ENCODE measurements at places on chromosomes 12 and 14.

- DNase-seq, result no peak
These were observed 156.0 kb downstream of the LRIG3 start for GRCh38 chr12:58764100-58764953.

GRCh38 chr12:121390856-121391255 lies 9.1 kb upstream of the RNF34 start:
- no peak for DNase-seq

- DNase-seq, result no peak
These were observed 196.9 kb downstream of the KITLG start for GRCh38 chr12:88383405-88383804.

DNA sequence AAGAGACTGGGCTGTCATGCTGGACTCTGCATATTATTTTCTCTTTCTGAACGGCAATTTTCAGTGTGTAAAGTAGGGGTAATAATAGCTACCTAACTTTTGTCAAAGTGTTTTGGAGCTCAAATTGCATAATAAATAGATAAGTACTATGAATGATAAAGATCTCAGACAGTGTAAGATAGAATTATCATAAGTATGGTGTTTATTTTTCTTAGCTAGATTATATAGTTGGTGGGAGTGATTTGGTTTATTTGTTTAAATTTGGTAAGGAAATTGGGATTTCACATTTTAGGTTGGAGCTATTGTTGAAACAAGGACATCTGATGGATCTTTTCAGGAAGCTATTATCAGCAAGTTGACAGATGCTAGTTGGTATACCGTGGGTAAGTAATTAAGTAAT lies 7.4 kb downstream of the ARID4A start:
- DNase-seq, result no peak

GRCh38 chr12:93229494-93230325 lies 148.0 kb upstream of the NUDT4 start:
- no peak for DNase-seq

- no peak for DNase-seq
These were observed 43.4 kb downstream of the DIO2 start for GRCh38 chr14:80167793-80168448.

- DNase-seq, result no peak
These were observed 61.9 kb downstream of the ESR2 start for GRCh38 chr14:64232095-64232838.

DNA sequence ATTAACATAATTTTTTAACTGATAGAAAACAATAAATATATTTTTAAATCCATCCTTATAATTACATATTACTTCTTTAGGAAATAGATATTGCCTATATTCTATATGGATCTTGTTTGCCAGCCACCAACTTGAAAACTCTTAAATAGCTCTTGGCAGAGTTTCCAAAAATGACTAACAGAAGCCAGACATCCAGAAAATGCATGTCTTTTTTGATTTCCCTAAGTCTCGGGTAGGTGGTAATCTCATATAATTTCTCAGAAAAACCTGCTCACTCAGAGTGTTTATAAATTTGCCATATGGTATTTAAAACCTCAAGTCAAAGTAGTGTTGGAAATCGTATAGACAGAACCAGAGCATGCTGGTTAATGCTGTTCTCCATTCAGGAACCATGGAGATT lies 360.4 kb upstream of the FOXG1 start:
- no peak for DNase-seq

DNA sequence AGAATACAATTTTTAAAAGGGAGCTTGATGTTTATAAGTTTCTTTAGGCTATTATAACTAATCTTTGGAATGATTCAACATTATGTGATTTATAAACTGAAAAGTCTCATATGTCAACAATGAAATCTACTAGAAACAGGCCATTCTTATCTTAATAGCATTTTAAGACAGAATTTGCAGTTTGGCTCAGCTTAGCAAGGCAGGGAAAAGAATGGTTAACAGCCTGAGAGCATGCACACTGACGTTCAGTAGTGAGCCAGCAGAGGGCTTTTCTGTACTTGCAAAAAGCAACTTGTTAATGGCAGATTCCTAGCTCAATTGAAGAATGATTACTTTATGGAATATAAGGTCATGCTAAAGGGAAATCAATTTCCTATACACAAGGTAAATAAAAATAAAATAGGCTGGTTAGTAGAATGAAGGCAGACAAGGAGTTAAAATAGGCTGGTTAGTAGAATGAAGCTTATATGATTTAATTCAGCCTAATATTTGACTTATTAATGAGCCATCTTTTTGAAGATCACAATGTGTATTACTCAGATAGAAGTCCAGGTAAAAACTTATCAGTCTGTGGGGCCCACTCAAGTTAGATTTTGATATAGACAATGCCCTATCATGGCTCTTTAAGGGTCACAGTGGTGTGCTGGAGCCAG lies 95.9 kb downstream of the OTOGL start:
- DNase-seq, result no peak

DNA sequence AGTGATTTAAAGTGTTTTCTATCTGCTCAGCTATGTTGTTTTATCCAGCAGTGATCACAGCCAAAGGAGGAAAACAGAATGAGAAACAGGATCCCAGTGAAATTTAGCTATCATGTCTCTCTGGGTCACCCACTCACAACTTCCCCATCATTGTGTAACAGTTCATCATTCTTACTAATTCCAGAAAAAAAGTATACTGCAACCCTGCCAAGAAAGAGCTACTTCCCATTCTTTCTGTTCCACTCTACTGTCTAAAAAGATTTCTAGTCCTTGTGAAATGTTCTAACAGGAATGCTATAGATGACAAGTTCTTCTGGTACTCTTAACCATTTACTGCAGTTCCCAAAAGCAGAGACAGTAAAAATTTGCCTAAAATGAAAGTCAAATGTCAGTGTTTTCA lies 39.2 kb upstream of the CD163 start:
- DNase-seq, result no peak

DNA sequence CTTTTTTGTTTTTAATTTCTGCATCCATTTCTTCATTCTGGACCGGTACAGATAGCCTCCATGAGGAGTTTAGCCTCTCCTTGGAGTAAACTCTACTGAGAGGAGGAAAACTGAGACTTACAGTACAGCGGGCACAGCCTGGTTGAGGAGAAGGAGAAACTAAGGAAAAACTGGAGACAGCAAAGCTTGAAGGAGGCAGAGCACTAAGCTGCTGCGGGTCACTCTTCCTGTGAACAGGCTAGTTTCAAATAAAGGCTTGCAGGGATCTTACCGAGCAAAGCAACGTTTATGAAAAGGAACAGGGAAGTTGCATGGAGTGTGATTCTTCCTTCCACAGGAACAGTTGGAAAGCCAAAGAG lies 348 bp upstream of the SSTR1 start:
- DNase-seq, result no peak

DNA sequence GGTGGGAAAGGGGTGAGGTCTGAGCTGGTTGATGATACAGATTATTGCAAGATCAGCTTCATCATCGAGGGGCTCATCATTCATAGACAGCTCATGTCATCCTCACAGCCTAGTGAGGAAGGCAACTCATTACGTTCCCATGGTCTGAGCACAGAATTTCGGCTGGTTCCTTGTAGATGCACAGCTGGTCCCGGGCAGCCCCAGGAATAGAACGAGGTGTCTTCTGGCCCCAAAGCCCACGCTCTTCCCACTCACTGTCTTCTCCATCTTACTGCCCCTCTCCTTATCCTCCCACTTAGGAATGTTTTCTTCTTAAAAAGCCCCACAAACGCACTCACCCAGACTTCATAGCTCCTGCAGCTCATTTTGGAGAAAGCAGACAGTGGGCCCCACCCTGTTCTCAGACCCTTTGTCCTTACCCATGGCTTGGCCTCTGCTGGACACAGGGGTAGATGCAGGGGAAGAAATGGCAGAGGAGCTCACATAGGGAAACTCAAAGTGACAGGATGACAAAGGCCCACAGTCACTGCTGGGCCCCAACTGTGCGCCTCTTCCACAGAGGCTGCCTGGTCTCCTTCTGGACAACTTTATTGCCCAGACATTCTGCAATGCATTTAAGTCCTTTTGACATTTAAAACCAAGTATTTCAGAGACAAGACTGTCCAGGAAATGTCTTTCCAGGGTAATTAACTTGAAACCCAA lies 162.2 kb downstream of the ADGRD1 start:
- no peak for DNase-seq

DNA sequence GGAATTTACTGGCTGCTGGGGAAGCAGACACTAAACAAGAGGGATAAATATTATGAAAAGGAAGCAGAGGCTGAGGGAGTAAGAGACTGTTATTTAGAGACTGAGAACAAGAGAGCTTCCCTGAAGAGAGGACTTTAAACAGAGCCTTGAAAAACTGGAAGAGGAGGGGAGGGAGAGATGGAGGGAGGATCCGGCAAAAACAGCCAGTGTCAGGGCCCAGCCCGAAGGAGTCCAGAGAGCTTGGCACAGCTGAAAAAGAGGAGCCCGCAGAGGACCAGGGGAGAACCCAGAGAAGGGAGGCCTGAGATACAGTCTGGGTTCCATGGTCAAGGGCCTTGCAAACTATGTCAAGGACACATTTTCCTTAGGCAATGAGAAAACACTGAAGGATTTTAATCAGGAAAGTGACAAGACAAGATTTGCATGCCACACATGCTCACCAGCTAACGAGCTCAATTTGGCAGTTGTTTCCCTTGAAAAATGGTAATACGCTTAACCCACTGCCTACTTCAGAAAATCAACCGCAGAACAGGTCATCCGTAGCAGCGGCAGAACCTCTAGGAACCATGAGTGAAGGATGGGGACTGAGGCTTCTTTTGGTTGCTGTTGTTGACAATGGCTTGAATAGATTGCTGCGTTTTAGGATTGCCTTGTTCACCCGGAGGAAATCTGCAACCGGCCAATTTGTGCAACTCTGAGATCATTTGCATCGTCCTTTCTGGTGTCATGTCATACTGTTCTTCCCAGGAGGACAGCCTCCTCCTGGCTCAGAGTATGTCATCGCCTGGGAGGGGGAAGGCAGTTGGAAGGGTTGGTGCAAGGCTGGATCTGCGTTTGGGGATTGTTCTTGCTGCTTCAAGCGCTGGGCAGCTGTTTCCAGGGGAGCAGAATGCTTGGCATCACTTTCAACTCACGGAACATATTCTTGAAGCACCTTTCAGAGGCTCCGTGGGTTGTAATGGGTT lies 108.2 kb downstream of the PRMT8 start:
- no peak for DNase-seq

DNA sequence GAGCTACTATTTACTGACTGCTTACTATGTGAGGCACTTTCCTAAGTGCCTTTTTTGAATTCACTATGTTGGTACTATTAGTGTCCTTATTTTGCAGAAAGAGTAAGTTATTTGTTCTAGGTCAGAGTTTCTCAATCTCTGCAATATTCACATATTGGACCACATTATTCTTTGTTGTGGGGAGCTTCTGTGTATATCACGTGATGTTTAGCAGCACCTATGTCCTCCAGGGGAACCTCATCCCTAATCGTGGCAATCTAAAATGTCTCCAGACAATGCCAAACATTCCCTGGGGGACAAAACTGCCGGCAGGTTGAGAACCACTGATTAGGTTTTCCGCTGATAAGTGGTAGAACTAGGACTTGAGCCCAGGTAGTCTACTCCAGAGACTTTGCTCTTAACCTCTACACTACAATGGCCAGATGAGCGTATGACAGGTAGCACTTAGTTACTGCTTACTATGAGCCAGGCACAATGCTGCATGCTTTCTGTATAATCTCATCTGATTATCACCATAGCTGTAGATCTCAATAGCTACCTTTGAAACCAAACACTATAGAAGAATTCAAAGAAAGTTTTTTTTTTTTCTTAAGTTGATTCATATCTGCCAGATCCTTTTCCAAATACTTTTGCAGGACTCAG lies 38.9 kb downstream of the NELL2 start:
- DNase-seq, result no peak

DNA sequence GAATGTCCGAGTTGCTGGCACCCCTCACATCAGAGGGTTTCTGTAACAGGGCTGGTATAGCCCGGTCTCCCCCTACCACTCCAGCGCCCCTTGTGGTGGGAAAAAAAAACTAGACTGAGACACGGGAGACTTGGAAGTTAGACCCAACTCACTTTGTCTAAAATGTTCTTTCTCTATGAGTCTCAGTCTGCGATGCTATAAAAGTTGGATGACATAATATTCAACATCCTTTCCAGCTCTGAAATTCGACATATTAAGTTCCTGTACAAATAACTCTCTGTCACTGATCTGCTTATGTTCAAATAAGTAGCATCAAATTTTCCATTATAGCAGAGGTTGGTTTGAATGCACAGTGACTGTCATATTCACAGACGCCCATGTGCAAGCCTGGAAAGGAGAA lies 25.7 kb upstream of the TC2N start:
- no peak for DNase-seq

DNA sequence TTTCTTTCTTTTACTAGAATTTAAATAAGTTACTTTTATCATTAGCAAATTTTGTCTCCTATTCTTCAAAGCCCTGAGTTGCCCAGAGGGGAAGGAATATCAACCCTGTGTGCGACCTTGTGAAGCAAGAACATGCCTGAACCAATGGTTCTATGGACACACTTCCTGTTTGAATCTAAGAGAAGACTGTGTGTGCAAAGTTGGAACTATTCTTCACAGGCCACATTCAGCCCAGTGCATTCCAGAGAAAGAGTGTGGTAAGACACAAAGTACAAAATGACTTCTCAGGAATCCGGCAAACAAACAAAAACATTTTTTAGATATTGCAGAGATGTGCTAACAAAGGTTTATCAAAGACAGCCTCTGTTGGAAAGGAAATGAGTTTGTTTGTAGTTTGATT lies 90.8 kb upstream of the PTPRQ start:
- no peak for DNase-seq

GRCh38 chr14:23570806-23571483 lies 3.4 kb upstream of the AP1G2 start:
- DNase-seq, result no peak

- no peak for DNase-seq
These were observed 31.4 kb downstream of the CPM start for GRCh38 chr12:68901551-68901950.

GRCh38 chr12:129373746-129374145 lies 520.5 kb downstream of the GLT1D1 start:
- DNase-seq, result no peak

DNA sequence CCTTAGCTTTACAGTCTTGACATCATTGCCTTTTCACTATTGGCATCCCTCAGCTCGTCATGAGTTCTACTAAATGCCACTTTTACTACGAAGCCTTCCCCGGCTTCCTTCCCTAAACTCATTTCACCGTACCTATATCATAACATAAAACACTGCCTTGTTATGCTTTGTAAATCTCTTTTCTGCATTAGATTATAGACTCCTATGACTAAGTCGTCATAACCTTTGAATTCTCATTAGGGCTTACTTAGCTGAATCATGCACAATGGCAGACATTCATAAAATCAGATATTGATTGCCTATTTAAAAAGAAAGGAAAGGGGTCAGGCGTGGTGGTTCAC lies 21.0 kb downstream of the BTG1 start:
- DNase-seq, result no peak

Measured in esophagus muscularis mucosa (tissue), 4 donors.